ENCODE measurements at places on chromosomes 5 and 9.

- DNase-seq: no peak
Measured at GRCh38 chr5:56259002-56259511, 25.9 kb upstream of the ANKRD55 start.

- DNase-seq: no peak
Measured at GRCh38 chr5:61737301-61737963, 405.4 kb downstream of the ZSWIM6 start.

- DNase-seq: no peak
Measured at GRCh38 chr5:40652441-40653220, 27.1 kb upstream of the PTGER4 start.

GRCh38 chr5:128111818-128112448, 28.4 kb downstream of the SLC12A2 start:
- no peak for DNase-seq

DNA sequence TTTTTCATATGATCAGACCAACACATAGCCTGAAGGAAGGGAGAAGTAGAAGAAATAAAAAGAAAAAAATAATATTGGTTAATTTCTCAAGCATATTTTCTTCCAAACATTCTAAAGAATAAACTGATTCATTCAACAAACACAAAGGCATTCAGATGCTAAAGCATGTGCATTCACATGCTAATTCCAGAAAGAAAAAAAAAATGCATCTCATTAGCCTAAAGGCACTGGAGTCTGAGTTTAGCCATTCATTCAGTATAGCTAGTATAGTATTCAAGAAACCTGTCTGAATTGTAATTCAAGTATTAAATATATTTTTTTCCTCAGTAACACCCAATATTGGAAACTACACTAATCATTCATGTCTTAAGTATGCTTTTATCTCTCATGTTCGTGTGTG, 61.0 kb upstream of the FER start:
- DNase-seq: no peak

GRCh38 chr5:88734983-88735382, 148.0 kb downstream of the MEF2C start:
- no peak for DNase-seq

GRCh38 chr9:113563826-113564497, 100.4 kb downstream of the RGS3 start:
- DNase-seq: no peak

GRCh38 chr9:86643946-86644674, 289.9 kb upstream of the TUT7 start:
- DNase-seq: no peak

GRCh38 chr5:164798110-164798509, 1292.7 kb downstream of the MAT2B start:
- no peak for DNase-seq

DNA sequence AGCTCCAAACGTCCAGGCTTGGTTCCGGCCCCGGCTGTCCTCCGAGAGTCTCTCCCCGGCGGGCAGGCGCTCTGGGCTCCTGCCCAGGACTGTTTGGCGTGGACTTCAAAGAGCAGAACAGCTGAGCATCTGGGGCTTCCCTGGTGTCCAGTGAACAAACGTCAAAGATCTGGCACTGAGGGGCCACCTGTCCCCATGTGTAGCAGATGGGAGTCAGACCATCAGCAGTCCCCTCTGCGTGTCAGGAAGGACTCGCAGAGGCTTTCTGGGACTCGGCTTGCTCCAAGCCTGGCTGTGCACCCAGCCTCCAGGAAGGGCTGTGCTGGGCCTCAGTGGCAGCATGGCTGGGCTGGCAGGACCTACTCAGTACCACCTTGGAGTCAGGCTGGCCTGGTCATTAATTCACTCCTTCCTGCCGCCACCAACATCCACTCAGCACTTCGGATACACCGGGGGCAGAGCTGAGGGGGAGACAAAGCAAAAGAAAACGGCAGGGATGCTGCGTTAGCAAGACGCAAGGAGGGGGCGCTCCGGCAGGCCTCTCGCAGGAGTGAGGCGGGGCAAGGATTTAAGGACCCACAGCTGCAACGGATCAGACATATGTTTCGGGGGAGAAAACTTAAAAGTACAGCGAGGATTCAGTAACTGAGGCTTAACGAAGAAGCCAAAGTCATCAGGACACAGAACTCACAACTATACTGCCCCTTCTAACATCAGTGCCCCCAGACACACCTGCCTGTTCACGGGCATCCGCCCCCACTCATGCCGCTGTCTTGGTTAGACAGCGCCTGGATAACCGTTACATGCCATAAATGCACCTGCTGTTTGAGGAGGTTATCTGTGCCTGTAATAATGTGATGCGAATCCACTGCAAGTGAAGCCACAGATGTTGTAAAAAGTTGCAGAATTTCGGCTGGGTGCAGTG, 164.5 kb upstream of the PHYKPL start:
- DNase-seq: no peak

DNA sequence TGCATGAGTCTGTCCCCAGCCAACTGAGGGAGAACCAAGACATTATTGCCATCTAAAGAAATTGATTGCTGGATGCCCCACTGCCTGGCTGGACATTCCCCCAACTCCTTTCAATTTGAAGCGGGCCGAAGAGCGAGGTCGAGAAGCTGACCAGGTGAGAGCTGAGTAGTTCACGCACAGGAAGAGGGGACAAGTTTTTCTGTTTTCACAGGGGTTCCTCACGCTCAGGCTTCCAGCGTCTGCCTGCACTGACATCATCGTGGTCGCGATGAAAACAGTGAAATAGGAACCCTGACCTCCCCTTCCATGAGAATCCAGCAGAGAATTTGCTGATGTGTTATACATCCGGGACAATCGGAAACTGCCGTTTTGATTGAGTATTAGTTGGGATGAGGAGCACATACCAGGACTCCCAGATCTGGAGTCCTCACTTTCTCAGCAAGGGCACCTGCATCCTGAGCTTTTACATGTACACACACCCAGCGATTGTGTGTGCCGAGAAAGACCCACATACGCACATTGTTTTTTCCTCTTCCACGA, 3.1 kb upstream of the DMRT3 start:
- no peak for DNase-seq

DNA sequence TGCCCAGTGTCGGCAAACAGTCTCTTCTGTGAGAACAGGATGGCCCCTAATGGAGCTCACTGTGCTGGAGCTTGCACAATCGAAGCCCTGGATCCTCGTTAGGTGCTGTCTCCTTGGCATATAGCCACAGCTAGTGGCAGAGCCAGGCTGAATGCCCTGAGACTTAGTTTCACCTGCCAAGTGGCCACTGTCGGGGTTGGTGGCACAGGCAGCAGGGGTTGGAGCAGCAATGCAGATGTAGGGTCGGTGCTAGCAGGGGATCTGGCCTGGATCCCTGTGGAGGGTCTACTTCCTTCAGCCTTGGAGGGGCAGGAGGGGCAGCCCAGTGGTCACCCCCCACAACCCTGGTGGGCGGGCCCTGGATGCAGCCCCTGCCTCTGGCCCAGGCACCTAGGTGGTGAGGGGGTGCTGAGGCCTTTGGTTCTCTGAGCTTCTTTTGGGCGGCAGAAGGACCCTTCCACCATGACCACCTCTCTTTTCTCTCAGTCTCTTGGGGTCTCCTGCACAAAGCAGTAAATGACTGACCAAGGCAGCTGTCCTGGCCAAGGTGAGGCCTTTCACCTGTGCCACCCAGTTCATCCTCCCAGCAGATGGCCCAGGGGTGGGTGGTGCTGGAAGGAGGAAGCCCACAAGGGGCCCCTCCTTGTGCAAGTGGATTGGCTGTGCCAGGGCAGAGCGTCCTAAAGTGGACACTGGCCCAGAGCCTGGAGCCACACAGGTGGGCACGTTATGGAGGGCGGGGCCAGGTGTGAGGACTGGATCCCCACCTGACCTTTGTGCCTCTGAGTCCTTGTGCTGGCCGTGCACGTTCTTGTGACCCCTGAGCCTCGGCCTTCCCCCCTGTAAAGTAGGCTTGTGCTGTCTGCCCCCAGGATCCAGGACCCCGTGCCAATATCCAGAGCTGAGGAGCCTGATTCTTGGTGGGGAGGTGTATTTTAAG, 44.8 kb downstream of the PHF2 start:
- no peak for DNase-seq

DNA sequence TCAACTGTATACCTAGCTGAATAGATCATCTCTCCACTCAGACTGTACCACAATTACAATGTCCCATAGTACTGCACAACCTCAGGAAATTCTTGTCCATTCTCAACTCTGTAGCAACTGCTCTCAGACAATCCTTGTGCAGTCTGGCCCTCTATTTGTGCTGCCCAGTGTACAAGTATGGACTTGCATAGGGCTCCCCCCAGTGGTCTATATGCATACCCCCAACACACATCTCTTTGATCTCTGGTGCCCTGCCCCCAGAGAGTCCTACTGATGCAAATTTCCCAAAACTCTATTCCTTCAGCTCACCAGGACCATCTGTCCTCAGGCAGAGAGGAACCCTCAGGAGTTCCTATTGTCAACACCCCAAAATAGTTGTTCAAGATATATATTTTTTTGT, 205.3 kb downstream of the SLCO4C1 start:
- no peak for DNase-seq

- DNase-seq: no peak
Measured at GRCh38 chr5:172945151-172945550, 14.1 kb upstream of the RPL26L1 start.

DNA sequence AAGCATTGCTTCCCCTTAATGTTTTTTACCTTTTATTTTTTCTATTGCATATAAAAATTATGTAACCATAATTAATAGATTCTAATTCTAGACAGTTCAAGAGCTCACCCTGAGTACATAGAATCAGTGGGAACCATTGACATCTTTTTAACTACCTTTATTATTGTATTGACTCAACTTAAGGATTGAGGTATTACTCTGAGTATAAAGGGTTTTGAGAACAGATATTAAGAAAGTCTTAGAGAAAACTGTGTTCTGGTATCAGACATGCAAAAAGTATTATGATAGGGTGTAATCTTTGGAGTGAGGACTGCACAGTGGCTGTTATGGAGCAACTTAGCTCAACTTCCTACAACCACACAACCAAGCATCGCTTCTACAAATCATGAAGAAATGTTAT, 8.9 kb downstream of the SPEF2 start:
- no peak for DNase-seq

DNA sequence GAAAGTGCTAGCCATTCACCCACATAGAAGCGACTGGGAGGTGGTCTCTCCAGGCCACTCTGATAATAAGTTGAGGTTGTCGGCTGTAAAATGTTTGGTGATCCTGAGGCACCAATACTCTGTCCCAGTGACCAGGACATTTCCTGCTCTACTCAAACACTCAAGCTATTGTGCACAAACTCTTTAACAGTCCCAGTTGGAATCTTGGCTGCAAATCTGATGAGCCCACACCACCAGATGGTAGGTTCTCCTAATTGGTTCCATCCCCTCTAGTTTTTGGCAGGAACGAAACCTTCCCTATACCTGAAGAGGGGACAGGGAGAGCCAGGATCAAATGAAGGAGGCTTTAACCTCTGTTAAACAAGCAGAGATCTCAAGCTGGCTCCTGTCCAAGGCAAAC, 14.3 kb downstream of the GRIA1 start:
- no peak for DNase-seq

GRCh38 chr9:85514256-85514655, 227.5 kb downstream of the AGTPBP1 start:
- no peak for DNase-seq

DNA sequence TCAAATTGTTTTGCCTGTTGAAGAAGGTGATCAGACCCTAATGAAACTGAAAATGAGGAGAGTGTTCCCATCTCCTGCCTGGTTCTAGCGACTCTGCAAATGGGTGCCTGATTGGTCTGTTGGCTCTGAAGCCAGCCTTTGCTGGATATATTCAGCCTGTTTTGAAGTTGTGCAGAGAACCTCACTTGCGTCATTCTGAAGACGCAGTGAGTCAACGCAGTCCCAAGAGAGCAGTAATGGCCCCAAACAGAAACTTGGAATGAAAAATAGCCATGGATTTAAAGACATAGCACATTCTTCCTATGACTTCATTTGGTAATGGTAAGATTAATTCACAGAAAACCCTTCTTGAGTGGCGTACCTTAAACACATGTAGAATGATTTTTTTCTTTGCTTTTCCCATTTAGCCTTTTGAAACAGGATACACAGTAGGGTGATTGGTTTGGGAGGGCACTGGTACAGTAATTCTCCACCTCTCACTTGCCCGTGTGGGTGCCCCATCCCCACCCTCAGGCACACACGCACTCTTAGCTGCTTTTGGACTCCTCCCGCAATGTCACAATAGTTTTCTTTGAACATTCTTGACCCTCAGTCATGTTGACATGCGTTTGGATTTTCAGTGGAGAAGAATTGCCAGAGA, 54.1 kb upstream of the ABL1 start:
- DNase-seq: no peak

DNA sequence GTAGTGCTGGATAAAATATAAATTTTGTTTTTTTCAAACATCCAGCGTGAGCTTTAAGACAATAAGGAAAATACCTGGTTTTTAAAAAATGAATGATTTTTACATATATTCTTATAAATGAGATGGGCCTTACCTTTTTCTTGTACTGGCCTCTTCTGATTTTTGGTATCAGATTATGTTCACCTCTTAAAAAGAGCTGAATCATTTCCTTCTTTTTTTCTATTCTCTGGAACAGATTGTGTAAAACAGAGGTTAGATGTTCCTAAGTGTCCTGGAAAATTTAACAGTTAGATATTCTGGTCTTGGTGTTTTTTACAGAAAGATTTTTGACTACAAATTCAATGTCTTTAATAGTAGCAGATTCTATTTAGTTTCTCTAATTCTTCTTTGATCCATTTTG, 74.6 kb downstream of the NDUFAF2 start:
- DNase-seq: no peak

- DNase-seq: no peak
Measured at GRCh38 chr9:89975630-89976029, 370.8 kb downstream of the GADD45G start.

GRCh38 chr5:35622974-35623373, 5.3 kb downstream of the SPEF2 start:
- no peak for DNase-seq

DNA sequence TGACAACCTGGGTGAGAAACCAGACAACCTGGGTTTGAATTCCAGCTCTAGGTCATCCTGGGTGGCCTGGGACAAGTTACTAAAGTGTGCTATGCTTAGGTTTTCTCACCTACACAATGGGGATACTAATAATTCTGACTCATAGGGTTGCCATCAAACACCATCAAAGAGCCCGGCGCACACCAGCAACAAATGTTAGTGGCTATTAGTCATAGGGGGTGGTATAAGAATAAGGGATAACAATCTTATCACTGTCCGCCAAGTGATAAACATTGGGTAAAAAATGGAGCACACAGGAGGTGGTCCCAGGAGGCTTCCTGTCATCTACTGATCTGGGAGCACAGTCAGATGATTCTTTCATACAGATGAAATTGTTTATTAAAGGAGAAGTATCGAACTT, 61.4 kb upstream of the AFAP1L1 start:
- DNase-seq: no peak

DNA sequence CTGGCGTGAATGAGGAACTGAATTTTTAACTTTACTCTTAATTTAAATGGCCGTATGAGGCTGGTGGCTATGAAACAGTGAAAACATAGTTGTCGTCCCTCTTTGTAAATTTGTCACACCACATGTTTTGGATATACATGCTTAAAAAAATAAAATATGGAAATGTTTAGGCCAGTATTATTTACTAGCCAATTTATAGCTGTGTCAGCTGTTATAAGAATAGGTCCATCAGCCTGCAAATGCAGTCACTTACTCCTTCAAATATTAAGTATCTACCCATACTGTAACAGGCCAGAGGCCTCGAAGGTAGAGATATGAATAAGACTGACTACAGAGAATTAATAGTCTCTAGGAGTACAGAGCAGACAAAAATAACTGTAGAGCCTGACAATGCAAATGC, 30.0 kb downstream of the NR6A1 start:
- no peak for DNase-seq

- DNase-seq: no peak
Measured at GRCh38 chr9:92535940-92536850, at the start of gene ECM2. TSS of gene ECM2 (minus strand) at chr9:92535990. CDS start at chr9:92522866, 13,124 bp downstream.

- DNase-seq: no peak
Measured at GRCh38 chr5:109620651-109621050, 69.1 kb upstream of the MAN2A1 start.
